ENCODE measurements at places on chromosomes 13 and 19. TPM values are rescaled to one million over a fixed set of nuclear protein-coding genes. Genes with fewer than 3 reads are reported as not detected.

The TEX101 gene
- total RNA-seq: not detected

The ZNF701 gene
- 25.1 TPM for total RNA-seq

The PAN3 gene
- total RNA-seq: 46.3 TPM

The CRB3 gene
- total RNA-seq: 58.2 TPM

DNA sequence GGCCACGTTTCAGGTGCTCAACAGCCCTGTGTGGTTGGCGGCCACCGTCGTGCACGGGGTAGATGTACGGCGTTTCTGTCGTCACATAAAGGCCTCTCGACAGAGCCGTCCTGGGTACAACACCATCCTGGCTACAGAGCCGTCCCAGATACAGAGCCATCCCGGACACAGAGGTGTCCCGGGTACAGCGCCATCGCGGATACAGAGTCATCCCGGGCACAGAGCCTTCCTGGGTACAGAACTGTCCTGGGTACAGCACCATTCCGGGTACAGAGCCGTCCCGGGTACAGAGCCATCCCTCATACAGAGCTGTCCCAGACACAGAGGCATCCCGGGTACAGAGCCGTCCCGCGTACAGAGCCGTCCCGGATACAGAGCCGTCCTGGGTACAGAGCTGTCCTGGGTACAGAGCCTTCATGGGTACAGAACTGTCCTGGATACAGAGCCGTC, 222.7 kb upstream of the SOX1 start:
- H3K27ac ChIP-seq: no peak overlapping the region
- no peak overlapping the region for H3K4me3 ChIP-seq
- no peaks in the 10 kb centered on the region for H3K4me1 ChIP-seq
- H3K36me3 ChIP-seq: no peaks in the 10 kb centered on the region

GRCh38 chr13:112059457-112060281, 7.3 kb upstream of the SOX1 start:
- no peak overlapping the region for H3K4me3 ChIP-seq
- H3K27me3 ChIP-seq: peaks cover 73% of the 10 kb centered on the region
- no peak overlapping the region for H3K27ac ChIP-seq
- no peaks in the 10 kb centered on the region for H3K36me3 ChIP-seq
- DNase-seq: no peak

DNA sequence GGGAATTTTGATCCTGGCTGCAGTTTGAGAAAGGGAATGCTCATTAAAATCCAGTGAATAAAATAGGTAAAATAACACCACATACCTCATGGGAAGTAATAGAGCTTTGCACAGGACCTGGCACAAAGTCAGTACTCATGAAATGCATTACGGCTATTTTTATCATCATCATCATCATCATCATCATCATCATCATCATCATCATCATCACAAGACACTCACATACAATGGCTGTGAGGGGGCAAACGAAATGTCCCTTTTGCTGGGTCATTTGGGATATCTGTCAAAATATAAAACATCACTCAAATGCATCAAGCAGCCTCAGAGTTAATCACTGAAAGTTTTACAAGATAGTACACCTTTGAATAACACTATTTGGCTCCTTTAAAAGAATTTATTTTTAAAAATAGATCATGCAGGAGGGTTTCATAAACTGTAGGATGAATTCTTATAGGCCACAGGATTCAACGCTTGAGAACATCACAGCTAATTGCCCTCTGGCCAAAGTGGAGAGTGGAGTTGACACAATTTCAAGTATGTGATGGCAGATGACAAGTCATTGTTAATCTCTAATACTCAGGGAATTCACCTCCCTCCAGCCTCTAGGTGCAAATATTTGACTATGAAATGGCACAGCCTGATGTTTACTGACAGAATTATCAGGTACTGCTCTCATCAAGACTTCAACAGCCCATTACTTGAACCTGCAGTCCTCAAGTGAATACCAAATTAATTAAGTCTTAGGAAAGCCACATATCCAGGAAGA, 14.2 kb upstream of the ZNF599 start:
- no peak overlapping the region for H3K4me3 ChIP-seq
- H3K36me3 ChIP-seq: no peaks in the 10 kb centered on the region
- H3K4me1 ChIP-seq: no peaks in the 10 kb centered on the region
- H3K27ac ChIP-seq: no peak overlapping the region
- H3K27me3 ChIP-seq: no peaks in the 10 kb centered on the region
